PC-9 (cell line): ENCODE measurements at places on chromosomes 7 and 10.

GRCh38 chr10:86160890-86161585, 205.6 kb downstream of the GRID1 start:
- H3K27ac ChIP-seq = no peak overlapping the region
- H3K4me3 ChIP-seq = no peak overlapping the region
- H3K27me3 ChIP-seq = no peaks in the 10 kb centered on the region; the same call in 1 of the 2 replicates
- no peaks in the 10 kb centered on the region for H3K36me3 ChIP-seq
- no peaks in the 10 kb centered on the region for H3K4me1 ChIP-seq
- no peak for DNase-seq

GRCh38 chr10:86108696-86109095, 257.9 kb downstream of the GRID1 start:
- no peaks in the 10 kb centered on the region for H3K36me3 ChIP-seq
- H3K27me3 ChIP-seq = peaks cover 3% of the 10 kb centered on the region
- H3K4me1 ChIP-seq = no peaks in the 10 kb centered on the region
- no peak for DNase-seq
- no peak overlapping the region for H3K4me3 ChIP-seq
- no peak overlapping the region for H3K27ac ChIP-seq

- no peak overlapping the region for H3K4me3 ChIP-seq
- no peaks in the 10 kb centered on the region for H3K27me3 ChIP-seq
- H3K27ac ChIP-seq = no peak overlapping the region
- DNase-seq = no peak
- peaks cover 27% of the 10 kb centered on the region for H3K4me1 ChIP-seq
Measured at GRCh38 chr7:106054971-106055532, 57.1 kb downstream of the SYPL1 start.

GRCh38 chr7:155759740-155760430, 52.4 kb downstream of the SHH start:
- H3K27ac ChIP-seq = no peak overlapping the region
- DNase-seq = no peak
- no peaks in the 10 kb centered on the region for H3K4me1 ChIP-seq
- peaks cover 12% of the 10 kb centered on the region; the same call in 1 of the 2 replicates for H3K36me3 ChIP-seq
- H3K4me3 ChIP-seq = no peak overlapping the region

GRCh38 chr10:35992107-35992506, 350.0 kb upstream of the FZD8 start:
- no peak for DNase-seq
- no peak overlapping the region for H3K4me3 ChIP-seq
- H3K27me3 ChIP-seq = no peaks in the 10 kb centered on the region
- no peak overlapping the region for H3K27ac ChIP-seq
- H3K36me3 ChIP-seq = no peaks in the 10 kb centered on the region

- no peak overlapping the region for H3K27ac ChIP-seq
- H3K4me1 ChIP-seq = no peaks in the 10 kb centered on the region
- DNase-seq = no peak
Measured at GRCh38 chr10:19738440-19738839, 77.8 kb upstream of the PLXDC2 start.

DNA sequence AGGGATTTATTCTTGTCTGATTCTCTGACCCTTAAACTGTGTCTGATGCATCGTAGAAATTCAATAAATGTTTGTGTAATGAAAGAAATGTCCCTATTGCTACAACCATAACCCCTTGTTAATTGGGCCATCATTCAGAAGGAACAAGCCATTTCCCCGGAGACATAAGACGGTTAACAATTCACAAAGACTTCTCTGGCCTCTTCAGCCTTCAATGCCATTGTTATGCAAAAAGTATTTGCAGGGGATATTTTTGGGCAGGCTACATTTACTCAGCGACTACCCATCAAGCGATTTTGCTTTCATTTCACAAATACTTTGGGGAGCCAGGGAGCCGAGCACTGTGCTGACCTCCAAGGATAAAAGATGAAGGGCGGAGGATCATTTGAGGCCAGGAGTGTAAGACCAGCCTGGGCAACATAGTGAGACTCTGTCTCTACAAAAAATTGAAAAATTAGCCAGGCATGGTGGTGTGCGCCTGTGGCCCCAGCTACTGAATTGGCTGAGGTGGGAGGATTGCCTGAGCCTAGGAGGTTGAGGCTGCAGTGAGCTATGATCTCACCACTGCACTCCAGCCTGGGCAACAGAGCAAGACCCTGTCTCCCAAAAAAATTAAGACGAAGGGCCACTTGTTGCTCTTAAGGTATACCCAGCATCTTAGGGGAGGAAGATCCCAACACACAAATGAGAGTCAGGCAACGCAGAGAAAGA, 20.0 kb upstream of the SDK1 start:
- H3K4me1 ChIP-seq = no peaks in the 10 kb centered on the region
- H3K27ac ChIP-seq = no peak overlapping the region
- DNase-seq = no peak
- no peak overlapping the region for H3K4me3 ChIP-seq
- no peaks in the 10 kb centered on the region for H3K36me3 ChIP-seq
- H3K27me3 ChIP-seq = 0 out of 2 replicates have a peak, but pooled peaks cover 6% of the 10 kb centered on the region

- DNase-seq = no peak
- H3K36me3 ChIP-seq = no peaks in the 10 kb centered on the region
- no peak overlapping the region for H3K4me3 ChIP-seq
- H3K27ac ChIP-seq = no peak overlapping the region
- no peaks in the 10 kb centered on the region for H3K4me1 ChIP-seq
- H3K27me3 ChIP-seq = no peaks in the 10 kb centered on the region
Measured at GRCh38 chr10:60989400-60989876, 45.5 kb upstream of the RHOBTB1 start.

DNA sequence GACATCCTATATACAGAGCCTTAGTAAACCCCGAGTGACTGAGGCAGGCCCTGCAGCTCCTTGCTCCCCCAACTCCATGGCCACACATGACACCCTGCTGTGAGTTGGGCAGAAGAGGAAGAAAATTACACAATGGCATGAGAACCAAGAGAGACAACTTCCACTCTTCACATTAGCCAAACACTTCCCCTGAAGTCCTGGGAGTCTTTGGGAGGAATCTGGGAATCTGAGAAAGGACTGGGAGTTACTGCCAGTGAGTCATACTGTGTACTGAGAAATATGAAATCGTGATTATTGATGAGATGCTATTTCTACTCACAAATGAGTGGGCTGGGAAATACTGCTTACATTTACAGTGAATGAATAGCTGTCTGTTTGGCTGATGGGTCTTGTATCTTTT, 116.6 kb downstream of the SPAG6 start:
- H3K27me3 ChIP-seq = no peaks in the 10 kb centered on the region
- no peaks in the 10 kb centered on the region for H3K36me3 ChIP-seq
- no peaks in the 10 kb centered on the region for H3K4me1 ChIP-seq
- H3K27ac ChIP-seq = no peak overlapping the region

GRCh38 chr7:158469396-158470051, 118.1 kb downstream of the PTPRN2 start:
- H3K4me1 ChIP-seq = no peaks in the 10 kb centered on the region
- no peaks in the 10 kb centered on the region for H3K36me3 ChIP-seq

- peak overlapping the region; percentile 78 for H3K4me3 ChIP-seq
- peak overlapping the region; percentile 37; the same call in 1 of the 2 replicates for H3K27ac ChIP-seq
- H3K4me1 ChIP-seq = peaks cover 28% of the 10 kb centered on the region
- no peaks in the 10 kb centered on the region for H3K27me3 ChIP-seq
- no peaks in the 10 kb centered on the region for H3K36me3 ChIP-seq
Measured at GRCh38 chr10:23439452-23439960, 631 bp downstream of the OTUD1 start.

DNA sequence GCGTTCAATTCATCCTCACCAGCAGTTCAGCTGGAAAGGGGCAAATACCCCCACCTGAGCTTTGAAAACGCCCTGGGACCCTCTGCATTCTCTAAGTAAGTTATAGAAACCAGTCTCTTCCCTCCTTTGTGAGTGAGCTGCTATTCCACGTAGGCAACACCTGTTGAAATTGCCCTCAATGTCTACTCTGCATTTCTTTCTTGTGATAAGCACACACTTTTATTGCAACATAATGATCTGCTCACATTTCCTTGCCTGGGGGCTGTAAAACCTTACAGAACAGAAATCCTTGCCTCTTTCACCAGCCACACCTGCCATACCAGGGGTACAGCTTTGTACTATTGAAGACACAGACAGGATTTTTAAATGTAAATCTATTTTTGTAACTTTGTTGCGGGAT, 155.8 kb upstream of the LANCL2 start:
- peaks cover 14% of the 10 kb centered on the region for H3K4me1 ChIP-seq
- no peak overlapping the region for H3K4me3 ChIP-seq
- H3K27ac ChIP-seq = peak overlapping the region; percentile 4
- no peak for DNase-seq
